ENCODE measurements at places on chromosomes 1 and 21.
A peak's percentile ranks its signal among the peaks of the same experiment; 100 is the strongest.

GRCh38 chr1:33468531-33468930 lies 3.9 kb upstream of the ZSCAN20 start:
- DNase-seq: no peak

DNA sequence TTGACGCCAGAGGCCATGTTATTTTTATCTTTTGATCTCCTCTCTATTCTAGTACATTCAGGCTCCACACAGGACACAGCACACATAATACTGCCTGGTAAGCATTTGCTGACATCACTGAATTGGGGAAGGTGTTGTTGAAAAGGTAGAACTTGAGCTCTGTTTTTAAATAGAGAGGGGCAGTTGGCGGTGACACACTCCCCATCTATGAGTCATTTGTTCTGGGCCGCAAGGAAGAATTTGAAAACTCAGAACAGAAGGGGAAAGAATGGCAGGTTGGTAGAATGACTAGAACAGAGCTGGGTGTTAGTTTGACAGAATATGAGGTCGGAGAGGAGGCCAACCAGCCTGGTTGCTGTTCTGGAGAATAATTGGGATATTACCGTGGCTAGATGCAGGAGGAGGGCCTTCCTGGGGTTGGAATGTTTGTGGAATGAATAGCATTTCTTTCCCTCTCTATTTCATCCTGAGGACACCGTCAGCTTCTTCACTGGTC lies 52.1 kb upstream of the ERRFI1 start:
- DNase-seq: no peak

- DNase-seq: no peak
Observed at GRCh38 chr1:188089461-188089860, 1260.7 kb downstream of the PLA2G4A start.

DNA sequence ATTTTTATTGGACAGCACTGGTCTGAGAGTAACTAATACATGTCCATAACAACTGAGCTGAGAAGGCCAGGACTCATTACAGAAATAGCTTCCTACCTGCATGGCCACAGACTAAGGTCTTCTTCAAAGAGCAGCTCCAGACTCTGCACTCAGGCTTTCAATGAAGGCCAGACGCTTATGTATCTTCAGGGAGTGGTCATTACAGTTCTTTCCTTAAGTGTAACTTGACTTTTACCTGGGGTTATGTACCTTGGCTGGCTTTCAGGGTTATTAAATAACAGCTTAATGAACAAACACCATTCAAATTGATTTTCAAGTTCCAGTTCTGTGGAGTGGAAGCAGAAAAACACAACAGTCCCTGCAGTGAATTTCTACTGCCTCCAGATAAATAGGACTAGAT lies 23.8 kb upstream of the SLC22A15 start:
- DNase-seq: no peak

GRCh38 chr1:156832434-156832833 lies 15.8 kb upstream of the SH2D2A start:
- no peak for DNase-seq

GRCh38 chr21:14918527-14918926 lies 146.3 kb downstream of the NRIP1 start:
- no peak for DNase-seq

DNA sequence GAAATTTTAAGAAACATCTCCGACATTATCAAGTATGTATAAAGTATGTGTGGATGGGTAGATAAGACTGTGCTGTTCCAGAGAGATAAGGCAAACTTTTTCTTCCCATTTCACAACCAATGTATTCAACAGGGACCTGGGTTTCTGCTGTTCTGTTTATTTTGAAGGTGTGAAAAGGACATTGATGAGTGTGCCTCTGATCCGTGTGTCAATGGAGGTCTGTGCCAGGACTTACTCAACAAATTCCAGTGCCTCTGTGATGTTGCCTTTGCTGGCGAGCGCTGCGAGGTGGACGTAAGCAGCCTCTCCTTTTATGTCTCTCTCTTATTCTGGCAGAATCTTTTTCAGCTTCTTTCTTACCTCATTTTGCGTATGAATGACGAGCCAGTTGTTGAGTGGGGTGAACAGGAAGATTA lies 174.0 kb downstream of the CRB1 start:
- DNase-seq: no peak

DNA sequence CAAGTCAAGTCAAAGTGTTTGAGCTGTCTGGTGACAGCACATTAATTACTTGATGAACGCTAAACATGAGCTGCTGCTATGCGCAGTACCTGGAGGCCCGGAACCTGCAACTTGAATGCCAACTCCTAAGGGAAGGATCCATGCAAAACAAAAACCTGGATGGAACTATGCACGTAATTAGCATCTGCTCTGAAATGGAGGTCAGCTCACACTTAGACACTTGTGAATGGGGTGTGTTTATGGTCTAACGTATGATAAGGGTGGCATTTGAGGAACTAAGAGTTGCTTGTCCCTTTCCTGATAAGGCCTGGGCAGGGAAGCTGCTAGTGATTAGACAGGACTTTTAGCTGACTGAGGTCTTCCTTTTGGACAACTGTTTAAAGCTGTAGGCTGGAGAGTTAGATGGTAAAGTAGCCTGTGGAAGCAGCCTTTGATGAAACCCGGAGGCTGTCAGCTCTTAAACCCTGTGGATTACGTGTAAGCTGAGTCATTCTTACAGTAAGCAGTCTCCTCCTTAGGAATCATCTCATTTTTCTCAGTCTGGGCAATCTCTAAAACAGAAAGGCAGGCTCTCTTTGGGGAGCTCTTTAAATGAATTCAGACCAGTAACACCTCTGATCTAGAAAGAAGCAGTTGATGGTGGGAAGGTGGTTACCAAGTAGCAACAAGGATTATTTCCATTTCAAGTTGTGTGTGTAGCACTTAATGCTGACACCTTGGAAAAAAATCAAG lies 6.8 kb downstream of the TENT5C start:
- DNase-seq: no peak

GRCh38 chr21:32256873-32257620 lies 21.8 kb downstream of the MIS18A start:
- no peak for DNase-seq

GRCh38 chr1:153985941-153986761 lies at the start of gene RAB13:
Gene RAB13, minus strand, starts transcription at chr1:153986339. Its CDS starts 103 bp downstream, at chr1:153986236.
- no peak for DNase-seq

DNA sequence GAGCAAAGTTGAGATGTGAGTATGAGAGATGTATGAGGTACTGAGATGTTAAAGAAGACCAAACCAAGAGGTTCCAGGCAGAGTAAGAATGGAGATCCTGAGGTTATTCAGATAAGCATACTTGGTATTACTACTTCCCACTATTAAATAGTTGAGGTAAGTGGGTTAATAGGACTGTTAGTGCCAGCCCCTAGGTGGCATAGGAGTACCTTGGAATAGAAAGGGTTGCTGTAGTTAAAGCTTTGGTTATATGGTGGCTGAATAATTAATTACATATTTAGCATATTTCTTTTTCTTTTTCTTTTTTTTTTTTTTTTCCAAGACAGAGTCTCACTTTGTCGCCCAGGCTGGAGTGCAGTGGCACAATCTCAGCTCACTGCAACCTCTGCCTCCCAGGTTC lies 397.9 kb upstream of the TMPRSS15 start:
- DNase-seq: no peak

GRCh38 chr1:207027206-207027777 lies 5.3 kb downstream of the C1orf116 start:
- no peak for DNase-seq

GRCh38 chr1:171279678-171280077 lies 31.4 kb downstream of the FMO1 start:
- no peak for DNase-seq

DNA sequence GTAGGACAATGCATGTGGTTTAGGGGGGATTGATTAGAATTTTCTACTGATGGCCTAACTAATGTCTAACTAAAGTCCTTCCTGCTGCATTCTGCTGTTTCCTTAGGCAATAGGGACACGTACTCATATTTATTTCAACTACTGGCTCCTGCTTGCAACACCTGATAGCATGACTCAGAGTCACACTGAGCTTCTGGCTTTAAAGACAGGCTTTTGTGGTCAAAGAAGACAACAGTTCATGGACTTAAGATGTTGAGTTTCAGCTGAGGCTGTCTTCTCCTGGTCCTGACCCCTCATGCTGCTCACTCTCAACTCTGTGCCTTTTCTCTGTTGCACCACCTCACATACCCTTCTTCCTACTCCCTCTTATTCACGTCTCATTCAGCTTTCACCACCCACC lies 29.1 kb upstream of the TRABD2B start:
- DNase-seq: no peak

DNA sequence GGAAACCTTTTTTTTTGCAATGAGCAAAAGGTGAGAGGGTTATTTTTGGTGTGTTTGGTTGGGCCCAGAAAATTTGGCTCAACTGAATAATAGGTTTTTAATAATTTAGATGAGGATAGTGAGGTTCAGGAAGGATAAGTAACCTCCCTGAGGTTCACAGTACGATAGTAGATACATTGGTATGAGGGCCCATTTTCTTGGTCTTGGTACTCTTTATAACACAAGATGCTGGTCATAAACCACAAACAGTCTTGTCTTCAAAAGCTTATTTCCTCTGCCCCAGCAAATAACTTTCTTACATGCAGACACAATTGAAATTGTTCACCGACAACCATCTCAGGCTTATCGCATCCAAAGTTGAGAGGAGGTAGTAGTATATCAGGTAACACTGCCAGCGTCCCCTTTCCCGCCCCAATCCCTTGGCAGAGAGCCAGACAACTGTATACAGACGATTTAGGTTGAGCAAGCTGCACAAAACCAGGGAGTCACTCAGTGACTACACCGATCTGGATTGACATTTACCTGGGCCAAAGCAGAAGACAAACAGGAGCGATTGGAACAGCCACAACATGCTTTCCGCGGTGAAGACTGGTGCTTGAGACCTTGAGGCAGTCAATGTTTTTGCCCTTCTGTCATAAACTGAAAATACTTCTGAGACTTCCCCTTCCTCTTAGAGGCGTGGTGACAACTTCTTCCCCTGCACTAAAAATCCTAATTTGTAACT lies at the start of gene SLAMF6:
TSS of gene SLAMF6 (minus strand) at position 634 of the 724 bp plus-strand sequence. CDS start at position 571, 63 bp downstream.
- DNase-seq: peak; percentile 13

DNA sequence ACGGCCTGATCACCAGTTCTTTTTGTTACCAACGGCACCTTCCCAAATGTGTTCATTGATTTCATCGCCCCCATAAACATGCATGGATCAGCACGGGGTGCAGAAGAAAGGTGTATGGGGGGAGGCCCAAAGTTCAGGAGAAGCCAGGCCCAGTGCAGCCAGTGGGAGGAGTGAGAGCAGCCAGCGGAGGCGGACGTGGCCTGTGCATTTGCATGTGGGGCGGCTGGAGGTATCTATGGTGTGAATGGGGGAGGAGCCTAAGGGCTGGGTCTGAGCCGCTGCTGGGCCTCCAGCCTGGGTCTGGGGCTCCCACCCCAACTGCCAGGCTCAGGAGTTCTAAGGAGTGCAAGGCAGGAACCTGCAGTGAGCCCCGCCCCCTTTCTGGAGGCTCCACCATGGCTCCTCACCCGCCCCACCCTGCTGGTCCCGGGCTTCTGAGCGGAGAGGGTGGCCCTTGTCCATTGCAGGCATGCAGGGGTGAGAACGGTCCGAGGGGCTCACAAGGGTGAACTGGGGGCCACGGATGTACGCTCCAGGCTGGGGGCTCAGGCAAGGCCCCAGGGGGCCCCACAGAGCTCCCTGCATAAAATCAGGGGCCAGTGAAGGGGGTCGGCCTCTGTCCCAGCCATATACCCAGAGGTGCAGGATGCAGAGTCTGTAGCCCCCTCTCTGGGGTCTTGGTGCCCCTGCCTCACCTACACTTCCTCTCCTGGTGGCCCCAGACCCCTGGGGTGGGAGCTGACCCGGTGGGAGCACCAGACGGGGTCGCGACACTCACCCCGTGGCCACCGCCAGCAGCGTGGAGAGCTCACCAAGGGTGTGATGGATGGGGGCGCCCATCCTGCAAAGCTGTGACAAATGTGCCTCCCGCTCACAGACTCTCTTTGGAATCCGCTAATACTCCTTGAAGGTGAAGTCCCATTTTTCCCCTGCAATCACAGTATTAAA lies 31.3 kb upstream of the TTC34 start:
- no peak for DNase-seq

DNA sequence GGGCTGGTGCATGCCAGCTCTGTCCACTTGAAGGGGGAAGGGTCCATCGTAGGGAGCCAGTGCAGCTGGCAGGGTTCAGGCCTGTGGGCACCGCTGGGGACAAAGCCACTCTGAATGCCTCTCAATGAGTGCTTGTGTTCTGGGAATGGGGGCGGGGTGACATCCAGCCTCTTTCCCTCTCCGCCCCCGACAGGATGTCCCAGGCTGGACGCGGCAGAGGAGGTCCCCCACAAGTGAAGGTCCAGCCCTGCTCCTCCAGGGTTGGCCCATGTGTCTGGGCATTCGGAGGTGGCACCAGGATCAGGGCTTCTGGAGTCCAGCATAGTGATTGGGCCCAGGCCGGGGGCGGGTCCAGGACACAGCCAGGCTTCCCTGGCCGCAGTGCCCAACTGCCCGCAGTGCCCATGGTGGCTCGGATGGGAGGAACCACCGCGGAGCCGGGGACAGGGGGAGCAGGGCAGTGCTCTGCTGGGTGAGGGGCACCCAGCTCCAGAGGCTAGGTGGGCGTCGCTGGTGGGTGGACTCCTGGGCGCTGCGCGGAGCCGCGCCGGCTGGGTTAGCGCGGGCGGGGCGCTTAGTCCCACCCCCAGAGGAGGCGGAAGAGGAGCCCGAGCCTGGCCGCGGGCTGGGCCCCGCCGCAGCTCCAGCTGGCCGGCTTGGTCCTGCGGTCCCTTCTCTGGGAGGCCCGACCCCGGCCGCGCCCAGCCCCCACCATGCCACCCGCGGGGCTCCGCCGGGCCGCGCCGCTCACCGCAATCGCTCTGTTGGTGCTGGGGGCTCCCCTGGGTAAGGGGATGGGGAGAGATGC lies at the start of gene SHISA4:
TSS of gene SHISA4 (plus strand) at position 617 of the 808 bp plus-strand sequence. CDS start at position 714, 97 bp downstream.
- no peak for DNase-seq

- DNase-seq: no peak
Observed at GRCh38 chr1:83889707-83890106, 109.2 kb downstream of the TTLL7 start.

GRCh38 chr1:200753650-200754198 lies 15.0 kb downstream of the CAMSAP2 start:
- DNase-seq: no peak

DNA sequence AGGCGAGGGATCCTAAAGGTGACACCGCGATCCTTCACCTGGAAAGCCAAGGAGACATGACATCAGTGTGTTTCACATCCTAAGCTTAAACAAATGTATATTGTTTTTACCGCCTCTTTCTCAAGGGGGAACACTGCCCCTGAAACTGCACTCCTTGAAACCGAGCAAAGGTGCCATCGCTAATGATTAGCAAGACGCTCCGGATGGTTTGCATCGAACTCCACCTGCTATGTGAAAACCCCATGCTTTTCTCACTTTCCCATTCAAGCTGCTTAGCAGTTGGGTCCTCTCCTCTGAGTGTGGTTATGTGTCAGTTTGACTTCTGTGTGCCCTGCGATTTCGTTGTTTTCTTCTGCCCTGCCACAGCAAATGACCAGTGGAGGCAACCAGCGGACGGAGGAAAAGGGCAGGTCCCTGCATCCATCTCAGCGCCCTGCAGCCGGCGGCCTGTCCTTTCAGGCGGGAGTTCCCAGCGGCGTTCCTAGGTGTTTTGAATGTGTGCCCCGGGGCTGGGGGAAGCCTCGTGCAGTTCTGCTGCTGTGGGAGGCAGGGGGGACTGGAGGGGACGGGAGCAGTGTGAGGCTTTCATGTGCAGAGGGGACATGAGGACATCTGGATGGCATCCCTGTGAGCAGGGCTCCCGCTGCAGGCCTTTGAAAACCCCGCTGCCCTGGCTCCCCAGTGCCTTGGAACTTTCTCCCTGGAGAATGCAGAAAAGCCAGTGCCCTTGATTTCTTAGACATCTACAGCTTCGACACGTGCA lies 16.1 kb downstream of the ZBTB18 start:
- DNase-seq: no peak
